ENCODE measurements at places on chromosomes 4 and X.
A peak's percentile ranks its signal among the peaks of the same experiment; 100 is the strongest.

- no peak overlapping the region for H3K4me3 ChIP-seq
- no peak for DNase-seq
- H3K36me3 ChIP-seq = no peaks in the 10 kb centered on the region
- H3K27ac ChIP-seq = no peak overlapping the region
- H3K27me3 ChIP-seq = no peaks in the 10 kb centered on the region
These were observed 198.7 kb downstream of the GPAT3 start for GRCh38 chr4:83734576-83734975.

DNA sequence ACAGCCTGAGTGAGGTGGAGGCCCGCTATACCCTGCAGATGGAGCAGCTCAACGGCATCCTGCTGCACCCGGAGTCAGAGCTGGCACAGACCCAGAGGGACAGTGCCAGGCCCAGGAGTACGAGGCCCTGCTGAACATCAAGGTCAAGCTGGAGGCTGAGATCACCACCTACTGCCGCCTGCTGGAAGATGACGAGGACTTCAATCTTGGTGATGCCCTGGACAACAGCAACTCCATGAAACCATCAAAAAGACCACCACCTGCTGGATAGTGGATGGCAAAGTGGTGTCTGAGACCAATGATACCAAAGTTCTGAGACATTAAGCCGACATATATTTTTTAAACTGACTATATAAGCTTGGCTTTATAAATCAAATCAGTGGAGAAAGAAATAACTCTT lies 73.3 kb upstream of the HHIP start:
- H3K27me3 ChIP-seq = no peaks in the 10 kb centered on the region
- H3K27ac ChIP-seq = no peak overlapping the region
- H3K4me3 ChIP-seq = no peak overlapping the region

GRCh38 chr4:154927126-154927680 lies 146.1 kb downstream of the RBM46 start:
- no peak for DNase-seq
- no peak overlapping the region for H3K4me3 ChIP-seq
- H3K36me3 ChIP-seq = no peaks in the 10 kb centered on the region
- H3K27ac ChIP-seq = no peak overlapping the region
- H3K27me3 ChIP-seq = no peaks in the 10 kb centered on the region
- no peaks in the 10 kb centered on the region for H3K4me1 ChIP-seq

DNA sequence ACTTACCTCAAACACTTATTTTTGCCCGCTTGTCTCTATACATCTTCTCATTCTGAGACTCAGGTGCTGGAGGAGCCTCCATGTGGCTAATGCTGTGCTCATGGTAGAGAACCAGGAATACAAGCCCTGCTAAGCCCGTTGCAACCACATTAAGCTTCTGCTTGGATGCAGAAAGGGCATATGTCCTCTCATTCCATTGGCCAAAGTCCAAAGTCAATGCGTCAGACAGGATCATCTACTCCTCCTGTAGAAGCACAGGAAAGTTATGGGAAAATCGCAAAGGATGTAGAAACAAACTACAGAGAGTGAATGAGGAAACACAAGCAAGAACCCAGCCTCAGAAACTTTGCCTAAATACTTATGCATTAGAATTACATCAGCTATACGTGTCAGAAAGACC lies 124.5 kb upstream of the AGA start:
- no peaks in the 10 kb centered on the region for H3K36me3 ChIP-seq
- H3K4me3 ChIP-seq = no peak overlapping the region
- no peaks in the 10 kb centered on the region for H3K27me3 ChIP-seq
- no peak overlapping the region for H3K27ac ChIP-seq

- H3K27me3 ChIP-seq = no peaks in the 10 kb centered on the region
- H3K36me3 ChIP-seq = no peaks in the 10 kb centered on the region
- no peak overlapping the region for H3K27ac ChIP-seq
- DNase-seq = no peak
These were observed 95.7 kb upstream of the AFAP1 start for GRCh38 chr4:8035371-8035780.

DNA sequence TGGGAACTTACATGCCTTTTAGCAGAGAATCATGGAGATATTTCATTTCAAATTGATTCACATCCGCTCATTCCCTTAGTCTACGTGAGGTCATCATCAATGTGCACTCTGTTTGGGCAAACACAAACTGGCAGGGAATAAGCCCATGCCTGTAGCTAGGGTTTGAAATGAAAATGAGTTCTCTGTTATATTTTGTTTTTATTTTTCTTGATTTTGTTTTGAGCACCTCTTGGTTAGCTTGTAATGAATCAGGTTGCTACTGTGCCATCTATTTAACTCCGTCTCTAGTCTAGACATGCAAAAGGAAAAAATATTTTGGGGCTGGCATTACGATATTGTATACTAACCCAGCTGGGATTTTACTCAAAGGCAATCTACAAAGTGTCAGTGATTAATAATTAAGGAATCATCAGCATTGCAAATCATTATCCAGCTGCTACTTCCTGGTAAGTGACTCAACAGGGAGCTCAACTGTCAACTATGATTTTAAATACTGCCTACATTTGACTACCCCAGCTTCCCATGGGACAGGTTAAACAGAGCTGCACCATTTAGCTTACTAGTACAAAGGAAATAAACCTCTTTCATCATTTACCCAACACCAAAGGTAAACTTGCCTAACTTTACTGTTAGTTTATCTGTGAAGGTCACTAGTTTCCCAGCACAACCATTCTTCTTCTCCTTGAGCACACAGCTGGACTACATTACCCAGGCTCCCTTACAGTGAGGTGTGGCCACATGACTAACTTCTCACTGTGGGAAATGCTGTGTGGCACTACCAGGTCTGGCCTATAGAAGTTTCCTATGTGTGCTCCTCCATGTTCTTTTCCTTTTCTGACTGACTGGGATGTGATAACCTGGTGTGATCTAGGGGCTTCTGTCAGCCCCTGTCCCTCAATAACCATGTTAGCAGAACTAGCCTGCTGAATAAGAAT lies 21.2 kb upstream of the TRPC5OS start:
- no peak for DNase-seq
- no peaks in the 10 kb centered on the region for H3K36me3 ChIP-seq
- H3K4me1 ChIP-seq = no peaks in the 10 kb centered on the region
- no peak overlapping the region for H3K4me3 ChIP-seq

GRCh38 chr4:55312489-55313101 lies 33.4 kb upstream of the SRD5A3 start:
- DNase-seq = peak; percentile 77
- H3K27ac ChIP-seq = no peak overlapping the region
- no peaks in the 10 kb centered on the region for H3K27me3 ChIP-seq
- no peaks in the 10 kb centered on the region for H3K4me1 ChIP-seq
- H3K4me3 ChIP-seq = no peak overlapping the region

DNA sequence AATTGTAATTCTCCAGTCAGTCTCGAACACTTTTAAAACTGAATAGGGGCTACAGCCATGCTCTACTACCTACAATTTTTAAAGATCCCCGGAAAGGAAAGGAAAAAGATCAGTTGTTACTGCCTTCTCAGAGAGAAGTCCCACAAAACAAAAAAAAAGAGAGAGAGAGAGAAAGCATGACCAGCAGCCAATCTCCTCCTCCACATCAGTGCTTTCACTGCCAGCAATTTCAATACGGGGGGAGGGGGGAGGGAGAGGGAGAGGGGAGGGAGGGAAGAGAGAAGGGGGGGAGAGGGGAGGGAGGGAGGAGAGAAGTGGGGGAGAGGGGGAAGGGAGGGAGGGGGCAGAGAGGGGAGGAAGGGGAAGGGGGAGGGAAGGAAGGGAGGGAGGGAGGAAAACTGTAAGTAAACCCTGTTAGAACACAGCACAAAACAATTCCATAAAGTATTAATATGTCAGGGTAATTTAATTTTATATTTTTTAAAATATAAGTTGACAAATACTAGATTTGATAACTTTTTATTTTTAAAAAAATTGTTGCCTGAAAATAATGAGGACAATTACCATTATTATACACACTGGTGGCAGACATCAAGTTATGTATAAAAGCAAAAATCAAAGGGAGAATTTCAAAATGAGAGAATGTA lies 108.0 kb downstream of the LRBA start:
- no peaks in the 10 kb centered on the region for H3K4me1 ChIP-seq
- H3K36me3 ChIP-seq = no peaks in the 10 kb centered on the region
- DNase-seq = no peak
- H3K4me3 ChIP-seq = no peak overlapping the region

DNA sequence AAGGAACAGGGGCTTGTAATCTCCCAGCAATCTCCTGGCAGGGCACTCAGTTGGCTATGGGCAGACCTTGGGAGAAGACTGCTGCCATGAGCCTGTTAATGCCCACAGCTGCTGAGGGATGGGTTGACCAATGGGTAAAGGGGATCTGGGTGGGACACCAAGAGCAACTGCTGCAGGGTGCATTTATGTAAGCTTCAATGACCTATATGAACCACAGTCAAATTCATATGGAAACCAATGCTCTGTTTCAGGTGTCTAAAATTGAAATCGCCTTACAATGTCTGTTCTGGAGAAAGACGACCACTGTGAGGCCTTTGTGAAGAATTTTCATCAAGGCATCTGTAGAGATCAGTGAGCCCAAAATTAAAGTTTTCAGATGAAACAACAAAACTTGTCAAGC lies 6.1 kb downstream of the EPGN start:
- no peaks in the 10 kb centered on the region for H3K4me1 ChIP-seq
- no peaks in the 10 kb centered on the region for H3K27me3 ChIP-seq
- no peaks in the 10 kb centered on the region for H3K36me3 ChIP-seq
- H3K4me3 ChIP-seq = no peak overlapping the region
- DNase-seq = no peak

DNA sequence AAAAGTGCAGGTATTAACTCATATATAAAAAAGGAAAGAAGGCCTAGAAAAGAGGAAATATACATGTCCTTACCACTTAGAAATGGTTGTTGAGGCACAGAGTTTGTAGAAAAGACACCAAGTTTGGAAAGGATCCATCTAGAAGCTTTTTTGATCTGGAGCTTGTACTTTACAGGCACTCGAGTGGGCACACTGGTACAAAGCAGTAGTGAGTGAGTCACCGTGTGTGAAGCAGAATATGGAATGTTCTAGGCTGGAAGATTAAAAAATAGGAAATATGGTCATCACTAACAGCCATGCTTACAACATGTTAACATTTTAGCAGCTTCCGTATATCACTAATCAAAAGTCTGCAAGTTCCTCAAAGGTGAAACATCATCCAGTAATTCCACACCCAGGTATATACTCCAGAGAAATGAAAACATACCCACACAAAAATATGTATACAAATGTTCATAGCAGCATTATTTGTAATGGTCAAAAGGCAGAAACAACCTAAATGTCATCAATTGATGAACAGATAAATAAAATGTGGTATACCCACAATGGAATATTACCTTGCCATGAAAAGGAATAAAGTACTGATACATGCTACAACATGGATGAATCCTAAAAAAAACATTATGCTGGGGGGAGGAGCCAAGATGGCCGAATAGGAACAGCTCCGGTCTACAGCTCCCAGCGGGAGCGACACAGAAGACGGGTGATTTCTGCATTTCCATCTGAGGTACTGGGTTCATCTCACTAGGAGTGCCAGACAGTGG lies 69.5 kb downstream of the FRYL start:
- no peak overlapping the region for H3K27ac ChIP-seq
- H3K36me3 ChIP-seq = no peaks in the 10 kb centered on the region
- DNase-seq = no peak
- H3K4me3 ChIP-seq = no peak overlapping the region
- H3K4me1 ChIP-seq = no peaks in the 10 kb centered on the region

DNA sequence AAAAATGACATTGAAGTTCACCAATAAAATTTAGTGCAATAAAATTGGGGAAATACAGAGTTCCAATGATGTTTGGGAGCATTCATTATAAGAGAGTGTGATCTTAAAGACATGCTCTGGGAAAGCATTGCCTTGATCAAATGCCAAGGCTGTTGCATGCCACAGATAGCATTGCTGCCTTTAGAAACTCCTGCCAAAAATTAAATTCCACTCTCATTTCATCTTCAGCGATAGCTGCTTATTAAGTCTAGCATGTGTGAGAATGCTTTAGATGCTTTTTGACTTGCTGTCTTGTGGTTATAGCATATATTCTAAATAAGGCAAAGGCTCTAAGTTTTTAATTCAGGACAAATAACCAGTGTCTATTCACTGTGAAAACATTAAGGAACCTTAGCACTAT lies 49.3 kb downstream of the NPNT start:
- no peak overlapping the region for H3K4me3 ChIP-seq
- DNase-seq = no peak
- peaks cover 3% of the 10 kb centered on the region for H3K4me1 ChIP-seq
- H3K27ac ChIP-seq = peak overlapping the region; percentile 44
- H3K27me3 ChIP-seq = no peaks in the 10 kb centered on the region

DNA sequence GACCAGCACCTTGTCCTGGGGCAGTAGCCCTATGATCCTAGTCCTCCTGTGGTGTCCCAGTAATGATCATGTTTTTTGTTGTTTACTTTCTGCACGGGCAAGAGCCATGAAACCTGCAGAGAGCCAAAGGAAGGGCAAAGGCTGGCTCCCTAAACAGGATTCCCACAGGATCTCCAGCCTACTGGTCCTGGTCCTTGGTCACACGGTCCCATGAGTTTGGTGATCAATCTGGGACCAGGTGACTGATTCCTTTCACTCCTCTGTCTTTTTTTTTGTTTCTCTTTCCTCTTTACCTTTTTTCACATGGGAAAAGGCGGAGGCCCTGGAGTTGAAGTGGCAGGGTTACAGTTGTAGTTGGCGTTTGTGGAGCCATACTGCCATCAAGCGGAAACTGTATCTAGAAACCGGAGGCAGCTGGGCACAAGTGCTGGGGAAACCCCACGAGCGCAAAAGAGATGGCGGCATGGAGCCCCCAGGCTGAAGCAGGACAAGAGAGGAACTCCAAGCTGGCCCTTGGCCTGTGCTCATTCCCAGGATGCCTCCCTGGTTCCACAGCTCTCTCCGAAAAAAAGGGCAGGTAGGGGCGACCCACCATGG lies 34.6 kb downstream of the NBDY start:
- H3K4me1 ChIP-seq = no peaks in the 10 kb centered on the region
- H3K27ac ChIP-seq = no peak overlapping the region
- H3K27me3 ChIP-seq = no peaks in the 10 kb centered on the region
- H3K36me3 ChIP-seq = no peaks in the 10 kb centered on the region

GRCh38 chr4:10151182-10151581 lies 34.6 kb upstream of the WDR1 start:
- H3K36me3 ChIP-seq = no peaks in the 10 kb centered on the region
- DNase-seq = no peak
- no peak overlapping the region for H3K4me3 ChIP-seq
- H3K4me1 ChIP-seq = no peaks in the 10 kb centered on the region
- no peak overlapping the region for H3K27ac ChIP-seq
- H3K27me3 ChIP-seq = no peaks in the 10 kb centered on the region

DNA sequence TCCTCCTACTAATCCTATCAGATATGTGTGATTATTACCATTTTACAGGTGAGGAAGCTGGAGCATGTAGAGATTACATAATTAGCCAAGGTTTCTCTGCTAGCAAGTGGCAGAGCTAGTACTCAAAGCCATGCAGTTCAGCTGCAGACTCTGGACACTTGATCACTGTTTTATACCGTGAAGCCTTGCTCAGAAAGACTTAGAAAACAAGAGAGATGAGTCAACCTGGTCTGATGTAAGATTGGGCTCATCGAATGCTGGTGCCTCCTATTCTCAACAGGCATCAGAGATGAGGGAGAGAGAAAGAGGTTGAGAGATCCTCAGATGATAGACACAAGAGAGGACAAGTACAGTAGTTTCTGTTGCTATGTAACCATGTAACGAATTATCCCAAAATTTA lies 19.0 kb upstream of the PDE5A start:
- DNase-seq = no peak
- H3K4me1 ChIP-seq = no peaks in the 10 kb centered on the region
- H3K27ac ChIP-seq = peak overlapping the region; percentile 38
- H3K4me3 ChIP-seq = no peak overlapping the region

GRCh38 chr4:138816875-138817274 lies 198.7 kb upstream of the NOCT start:
- H3K27ac ChIP-seq = no peak overlapping the region
- no peaks in the 10 kb centered on the region for H3K27me3 ChIP-seq
- no peak overlapping the region for H3K4me3 ChIP-seq
- no peak for DNase-seq

Data from sigmoid colon (tissue), 7 donors.